Kasumi-1 (cell line): ENCODE measurements at places on chromosomes 1 and 21.

DNA sequence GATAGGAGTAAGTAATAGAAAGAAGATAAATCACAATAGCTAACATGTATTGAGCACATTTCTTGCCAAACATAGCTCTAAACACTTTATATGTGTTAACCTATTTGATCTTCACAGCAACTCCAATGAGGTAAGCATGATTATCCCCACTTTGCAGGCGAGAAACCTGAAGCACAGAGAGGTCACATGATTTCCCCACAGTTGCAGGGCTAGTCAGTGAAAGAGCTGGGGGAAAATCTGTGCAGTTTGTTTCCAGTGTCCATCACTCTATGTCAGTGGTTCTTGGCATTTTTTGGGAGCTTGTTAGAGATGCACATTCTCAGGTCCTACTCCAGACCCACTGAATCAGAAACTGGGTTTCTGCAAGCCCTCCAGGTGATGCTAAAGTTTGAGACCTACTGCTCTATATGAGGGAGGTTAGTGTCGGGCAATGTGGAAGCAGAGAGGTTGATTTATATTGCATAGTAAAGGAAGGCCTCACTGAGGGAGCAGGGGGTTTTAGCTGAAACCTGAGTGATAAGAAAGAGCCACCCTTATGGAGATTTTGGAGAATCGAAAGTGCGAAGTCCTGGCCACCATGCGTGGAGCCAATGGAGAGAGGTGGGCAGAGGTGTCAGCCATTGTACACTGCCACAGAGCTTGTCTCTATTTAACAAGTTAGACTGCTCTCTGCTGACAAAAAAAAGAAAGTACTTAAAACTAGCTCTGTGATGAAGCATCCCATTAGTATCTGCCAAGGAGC, 20.9 kb downstream of the MCOLN3 start:
- peak; percentile 39 for DNase-seq

DNA sequence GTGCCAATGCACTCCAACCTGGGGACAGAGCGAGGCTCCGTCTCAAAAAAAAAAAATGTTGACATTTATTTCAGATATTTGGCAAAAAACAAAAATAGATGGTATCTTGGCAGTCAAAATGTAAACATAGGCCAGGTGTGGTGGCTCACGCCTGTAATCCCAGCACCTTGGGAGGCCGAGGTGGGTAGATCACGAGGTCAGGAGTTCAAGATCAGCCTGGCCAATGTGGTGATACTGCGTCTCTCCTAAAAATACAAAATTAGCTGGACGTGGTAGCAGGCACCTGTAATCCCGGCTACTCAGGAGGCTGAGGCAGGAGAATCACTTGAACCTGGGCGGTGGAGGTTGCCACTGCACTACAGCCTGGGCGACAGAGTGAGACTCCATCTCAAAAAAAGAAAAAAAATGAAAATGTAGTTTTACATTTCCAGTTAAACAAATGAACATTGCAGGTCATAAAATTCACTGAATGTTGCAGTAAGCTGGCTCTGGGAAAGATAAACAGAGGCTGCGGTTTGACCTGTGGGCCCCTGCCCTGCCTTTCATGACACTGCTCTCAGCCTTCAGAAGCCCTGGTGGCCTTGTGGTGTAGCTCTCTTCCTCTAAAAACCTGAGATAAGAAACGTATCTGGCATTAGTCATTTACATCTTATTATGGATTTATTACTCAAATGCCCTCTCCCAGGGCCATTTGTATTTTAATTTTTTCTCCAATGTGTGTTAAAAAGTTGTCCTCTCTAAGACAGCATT, 12.2 kb upstream of the SLC44A3 start:
- no peak for DNase-seq

DNA sequence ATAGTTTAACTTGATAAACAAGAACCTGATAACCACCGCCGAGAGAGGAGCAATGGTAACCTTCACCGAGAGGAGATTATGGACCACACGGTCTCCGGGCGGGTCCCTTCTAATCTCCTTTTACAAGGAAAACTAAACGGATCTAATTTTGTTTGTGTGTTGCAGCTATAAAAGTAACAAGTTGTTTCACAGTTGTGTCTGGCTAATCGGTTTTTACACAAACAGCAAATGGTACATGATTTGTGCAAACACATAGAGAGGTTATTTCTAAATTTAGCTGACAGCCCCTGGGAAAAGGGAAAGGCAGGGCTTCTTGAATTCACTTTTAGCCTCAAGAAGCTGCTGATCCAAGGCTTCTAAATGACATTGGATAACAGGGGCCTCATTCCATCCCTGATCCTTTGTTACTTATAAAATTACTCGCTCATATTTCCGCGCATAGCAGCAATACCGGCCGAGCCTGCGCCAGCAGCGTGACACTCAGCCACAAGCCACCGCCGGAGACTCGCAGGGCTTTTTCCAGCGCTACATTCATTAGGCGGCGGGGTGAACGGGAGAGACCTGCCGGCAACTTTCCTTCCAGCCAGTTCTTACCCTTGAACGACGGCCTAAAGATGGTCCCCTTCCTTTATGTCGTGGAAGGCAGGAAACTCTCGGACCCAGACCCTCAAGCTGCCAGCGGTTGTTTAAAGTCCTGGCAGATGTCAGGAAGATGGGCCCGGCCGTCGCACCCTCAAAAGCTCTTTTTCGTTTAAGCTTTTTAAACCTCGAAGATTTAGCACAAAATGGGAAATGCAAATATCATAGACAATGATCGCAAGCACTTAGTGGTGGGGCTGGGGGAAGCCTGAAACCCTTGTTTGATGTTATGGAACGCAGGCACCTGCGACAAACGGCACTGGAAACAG, 4.4 kb downstream of the FOXD3 start:
- no peak for DNase-seq

GRCh38 chr1:202088206-202088605, 34.5 kb upstream of the GPR37L1 start:
- no peak for DNase-seq

DNA sequence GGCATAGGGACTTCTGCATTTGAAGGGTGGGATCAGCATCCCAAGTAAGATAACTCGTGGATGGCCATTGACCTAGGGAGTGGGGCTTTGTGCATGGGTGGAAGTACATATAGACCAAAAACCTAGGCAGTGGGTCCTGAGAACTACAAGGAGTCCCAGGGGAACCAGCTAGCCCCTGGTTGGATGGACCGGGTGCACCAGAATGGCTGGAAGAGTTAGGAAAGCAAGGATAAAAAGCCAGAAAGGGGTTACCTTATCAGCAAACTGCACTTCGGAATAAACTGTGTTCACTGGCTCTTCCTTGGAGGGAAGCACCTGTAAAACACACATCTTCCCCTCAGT, 26.6 kb upstream of the SLAMF6 start:
- DNase-seq = no peak

DNA sequence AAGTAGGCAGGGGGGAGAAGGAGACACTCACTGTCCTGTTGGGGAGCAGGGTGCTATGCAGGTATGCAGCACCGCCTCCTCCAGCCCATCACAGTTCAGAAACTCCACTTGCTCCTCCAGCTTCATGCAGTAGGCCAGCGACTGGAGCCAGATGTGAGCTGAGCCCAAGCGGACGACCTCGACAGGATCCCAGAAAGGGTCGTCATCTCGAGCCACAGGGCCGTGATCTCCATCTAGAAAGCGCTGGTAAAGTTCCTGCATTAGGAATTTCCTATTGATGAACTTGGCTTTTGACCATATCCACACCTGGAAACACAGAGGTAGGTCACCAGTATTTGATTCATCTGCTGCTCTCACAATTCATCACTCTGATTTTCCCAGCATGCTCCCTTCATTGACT, 56.1 kb downstream of the SCCPDH start:
- no peak for DNase-seq

DNA sequence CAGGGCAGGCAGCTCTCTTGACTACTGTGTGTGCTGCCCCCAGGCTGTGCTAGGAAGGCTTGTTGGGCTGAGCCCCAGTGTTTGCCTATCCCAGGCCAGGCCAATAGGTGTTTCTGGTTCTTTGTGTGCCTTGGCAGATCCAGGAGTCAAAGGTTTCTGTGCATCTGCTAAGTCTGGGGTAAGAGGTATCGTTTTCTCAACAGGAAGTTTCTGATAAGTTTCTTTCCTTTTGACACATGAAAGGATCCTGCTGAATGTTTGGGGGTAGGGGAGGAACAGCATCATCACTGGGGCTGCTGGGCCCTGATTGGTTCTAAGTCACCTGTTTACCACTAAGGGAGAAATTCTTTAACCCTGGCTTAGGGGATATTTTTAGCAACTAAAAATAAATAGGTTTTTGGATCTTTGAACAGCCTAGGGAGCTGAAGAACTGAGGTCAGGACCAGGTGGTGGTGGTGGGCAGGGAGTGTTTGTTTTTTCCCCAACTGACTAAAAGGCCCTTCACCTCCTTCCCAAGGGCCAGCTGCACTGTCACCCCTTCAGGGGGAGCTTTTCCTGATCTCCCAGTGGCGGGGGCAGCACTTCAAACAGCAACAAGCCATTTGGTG, 85.1 kb downstream of the KCNN3 start:
- no peak for DNase-seq

GRCh38 chr1:165883056-165883455, 55.6 kb downstream of the UCK2 start:
- no peak for DNase-seq

DNA sequence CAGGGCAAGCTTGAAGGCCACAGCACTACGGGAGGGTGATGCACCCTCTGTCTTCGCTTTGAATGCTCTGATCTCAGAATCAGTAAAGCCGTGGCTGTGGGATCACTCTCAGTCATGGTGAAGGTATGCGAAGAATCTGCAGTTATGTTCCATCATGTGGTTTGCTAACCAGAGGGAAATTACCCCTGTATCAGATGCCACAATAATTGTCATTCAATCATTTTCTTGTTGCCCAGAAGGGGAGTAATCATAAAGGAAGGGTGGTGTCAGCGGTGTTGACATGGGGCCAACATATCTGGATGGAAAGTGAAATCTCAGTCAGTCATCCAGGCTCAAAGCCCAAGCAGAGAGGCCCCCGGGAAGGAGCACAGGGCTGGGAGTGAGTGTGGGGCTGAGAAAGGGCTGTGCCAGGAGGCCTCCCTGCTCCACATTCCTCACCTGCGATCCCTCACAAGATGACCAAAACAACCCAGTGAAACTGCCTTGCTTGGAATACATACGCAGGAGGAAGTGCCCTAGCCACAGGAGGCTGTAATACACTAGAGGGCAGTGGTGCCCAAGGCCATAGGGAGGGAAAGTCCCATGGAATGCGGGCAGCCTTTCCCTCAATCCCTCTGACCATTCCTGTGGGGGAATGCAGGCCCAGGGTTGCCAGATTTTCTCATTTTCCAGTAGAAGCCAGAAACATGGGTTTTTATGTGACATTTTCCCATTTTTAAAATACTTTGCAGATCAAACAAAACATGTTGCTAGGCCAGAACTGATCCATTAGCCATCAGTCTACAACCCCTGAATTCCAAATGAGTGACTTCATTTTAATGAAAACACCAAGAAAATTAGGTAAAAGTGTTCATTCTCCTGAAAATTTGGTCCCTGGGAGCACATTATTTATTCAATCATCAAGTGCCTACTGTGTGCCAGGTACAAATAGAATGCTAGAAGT, 95.7 kb upstream of the VANGL1 start:
- DNase-seq = peak; percentile 26
